ENCODE measurements at places on chromosomes 16 and 17.

DNA sequence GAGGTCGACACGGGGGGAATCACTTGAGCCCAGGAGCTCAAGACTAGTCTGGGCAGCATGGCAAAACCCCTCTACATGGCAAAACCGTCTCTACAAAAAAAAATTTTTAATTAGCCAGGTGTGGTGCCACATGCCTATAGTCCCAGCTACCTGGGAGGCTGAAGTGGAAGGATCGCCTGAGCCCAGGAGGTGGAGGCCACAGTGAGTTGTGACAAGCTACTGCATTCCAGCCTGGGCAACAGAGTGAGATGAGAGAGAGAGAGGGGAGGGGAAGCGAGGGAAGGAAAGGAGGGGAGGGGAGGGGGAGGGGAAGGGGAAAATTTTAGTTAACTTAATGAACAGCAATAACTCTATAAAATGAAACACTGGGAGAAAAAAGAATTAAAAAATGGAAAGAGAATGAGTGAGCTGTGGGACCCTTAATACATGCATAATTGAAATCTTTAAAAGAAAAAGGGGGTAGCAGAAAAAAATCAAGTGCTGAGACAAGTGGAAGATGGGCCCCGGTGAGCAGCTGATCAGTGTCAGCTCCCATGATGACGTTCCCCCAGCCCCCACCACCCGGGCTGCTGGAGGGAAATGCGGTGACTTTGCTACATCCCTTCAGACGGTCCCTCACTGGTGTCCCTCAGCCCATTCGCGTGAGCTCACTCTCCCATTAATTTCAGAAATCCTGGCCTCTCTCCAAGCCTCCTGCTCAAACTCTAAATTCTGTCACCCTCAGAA is 2.7 kb downstream of the ASGR2 start:
- no peak for DNase-seq

DNA sequence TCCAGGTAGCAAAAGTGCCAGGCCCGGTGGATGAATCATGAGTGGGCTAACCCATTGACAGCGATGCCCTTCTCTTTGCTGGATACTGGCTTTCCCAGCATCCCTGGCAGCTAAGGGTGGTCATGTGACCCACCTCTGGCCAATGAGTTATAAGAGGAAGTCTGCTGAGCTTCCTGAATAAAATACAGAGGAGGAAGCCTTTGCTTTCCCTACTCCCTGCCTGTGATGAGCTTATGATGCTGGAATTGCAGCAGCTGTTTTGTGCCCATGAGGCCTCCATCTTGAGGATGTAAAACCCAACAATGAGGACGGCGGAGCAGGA is 15.0 kb upstream of the ATP2A3 start:
- no peak for DNase-seq

DNA sequence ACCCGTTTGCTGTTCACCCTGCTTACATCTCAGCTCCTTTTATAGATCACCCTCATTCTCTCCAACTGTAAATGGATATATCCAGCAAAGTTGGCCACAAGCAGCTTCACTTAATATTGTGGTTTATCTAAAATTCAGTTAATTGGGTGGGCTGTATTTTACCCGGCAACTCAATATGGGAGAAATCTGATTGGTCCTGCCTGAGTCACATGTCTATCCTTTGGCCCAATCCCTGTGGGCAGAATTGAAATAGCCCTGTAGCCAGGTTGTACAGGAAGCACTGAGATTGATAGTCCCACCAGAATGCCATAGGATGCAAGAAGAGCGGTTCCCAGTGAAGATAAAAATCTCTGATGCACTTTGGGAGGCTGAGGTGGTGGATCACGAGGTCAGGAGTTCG is 73.2 kb downstream of the AIPL1 start:
- no peak for DNase-seq

GRCh38 chr17:35345926-35346771 is 27.3 kb downstream of the SLFN11 start:
- no peak for DNase-seq

DNA sequence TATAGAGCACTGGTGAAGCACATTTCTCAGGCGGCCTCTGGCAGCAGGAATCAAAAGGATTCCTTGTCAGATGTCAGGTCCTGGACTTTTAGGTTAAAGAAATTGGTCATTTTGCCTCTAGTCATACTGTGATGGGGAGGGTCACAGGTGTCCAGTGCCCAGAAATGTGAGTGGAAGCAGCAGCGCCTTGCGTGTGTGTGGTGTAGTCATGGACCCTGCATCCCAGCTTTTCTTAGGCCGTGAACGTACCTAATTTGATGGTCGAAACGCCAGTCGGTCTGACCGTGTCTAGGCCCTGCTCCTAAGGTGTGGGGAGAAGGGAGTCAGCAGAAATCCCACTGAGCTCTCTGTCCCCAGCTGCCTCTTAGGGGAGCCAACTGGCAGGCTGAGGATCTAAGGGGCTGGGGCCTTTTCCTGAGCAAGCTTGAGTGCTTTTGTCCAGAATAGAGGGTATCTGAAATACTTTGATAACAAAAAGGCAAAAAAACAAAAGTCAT is 32.0 kb downstream of the POLR3E start:
- DNase-seq, result no peak

DNA sequence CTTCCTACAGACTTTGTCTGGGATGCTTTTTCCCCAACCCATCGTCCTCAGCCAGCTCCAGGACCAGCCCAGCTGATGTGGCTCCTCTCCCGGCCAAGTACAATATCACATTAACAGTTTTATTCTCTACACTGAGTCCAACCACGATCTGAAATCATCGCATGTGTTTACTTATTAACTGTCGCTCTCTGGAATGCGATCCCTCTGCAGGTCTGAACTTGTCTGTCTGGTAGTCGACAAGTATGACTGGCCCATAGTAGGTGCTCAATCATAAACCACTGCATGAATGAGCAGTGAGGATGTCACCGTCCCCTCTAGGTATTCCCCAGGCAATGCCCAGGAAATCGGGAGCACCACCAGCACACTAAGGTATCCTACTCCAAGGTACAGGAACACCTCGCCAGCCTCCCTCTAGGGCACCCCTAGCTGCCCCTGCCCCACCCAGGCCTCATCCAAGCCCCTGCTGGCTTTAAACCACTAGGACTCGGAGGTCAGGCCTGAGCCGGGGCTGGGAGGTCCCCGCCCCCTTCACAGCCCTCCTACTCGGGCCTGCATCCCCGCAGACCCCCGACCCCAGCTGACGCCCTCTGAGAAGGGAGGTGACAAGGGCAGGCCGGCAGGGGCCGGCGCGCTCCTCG is 27.7 kb downstream of the RTN4RL1 start:
- DNase-seq, result no peak

DNA sequence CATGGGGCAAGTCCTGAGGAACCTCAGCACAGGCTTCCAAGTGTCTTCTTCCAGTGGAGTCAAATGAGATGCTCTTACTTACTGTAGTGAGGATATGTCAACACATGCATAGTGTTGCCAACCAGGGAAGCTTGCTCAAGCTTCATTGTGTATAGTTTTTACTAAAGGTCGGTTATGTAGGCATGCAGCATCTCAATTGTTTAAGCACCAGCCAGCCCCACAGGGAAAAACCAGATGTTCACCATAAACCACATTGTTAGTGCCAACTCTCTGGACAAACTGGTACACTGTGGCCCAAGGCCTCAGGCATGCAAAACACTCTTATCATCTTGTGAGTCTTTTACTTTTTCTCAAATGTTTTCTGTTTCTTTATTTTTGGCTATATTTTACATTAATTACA is 152.1 kb downstream of the PHKB start:
- no peak for DNase-seq

- DNase-seq, result no peak
Observed at GRCh38 chr16:80081846-80082245, 458.9 kb upstream of the DYNLRB2 start.

GRCh38 chr16:75226550-75227360 is 8.0 kb downstream of the CTRB1 start:
- DNase-seq, result no peak

- no peak for DNase-seq
Observed at GRCh38 chr17:54947396-54947795, 21.1 kb downstream of the COX11 start.

DNA sequence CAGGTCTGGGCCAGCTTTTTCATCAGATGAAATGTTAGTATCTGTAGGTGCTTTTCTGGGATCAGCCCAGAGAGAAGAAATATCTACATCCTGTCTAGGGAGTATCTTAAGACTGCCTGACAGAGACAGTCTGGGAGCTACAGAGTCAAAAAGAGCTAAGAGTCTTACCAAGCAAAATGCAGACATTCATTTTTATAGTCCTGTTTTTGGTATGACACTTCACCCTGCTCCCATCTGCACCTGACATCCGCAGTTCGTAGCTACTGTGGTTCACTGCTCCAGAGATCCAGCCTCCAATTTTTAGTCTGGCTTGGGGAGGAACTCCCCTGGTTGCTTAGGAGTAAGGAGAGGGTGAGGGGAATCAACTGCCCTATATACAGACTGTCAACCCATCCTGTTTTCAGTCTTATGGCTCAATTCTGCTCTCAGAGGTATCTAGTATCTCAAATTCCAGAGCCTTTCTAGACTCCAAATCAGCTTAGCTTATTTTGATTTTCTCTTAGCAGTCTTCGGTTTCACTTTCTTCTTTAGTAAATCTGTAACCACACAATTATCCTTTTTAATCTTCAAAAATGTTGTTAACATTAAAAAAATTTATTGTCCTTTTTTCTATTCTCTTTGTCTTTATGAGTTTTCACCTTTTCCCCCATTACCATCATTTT is 97.8 kb downstream of the TMEM100 start:
- DNase-seq, result no peak

DNA sequence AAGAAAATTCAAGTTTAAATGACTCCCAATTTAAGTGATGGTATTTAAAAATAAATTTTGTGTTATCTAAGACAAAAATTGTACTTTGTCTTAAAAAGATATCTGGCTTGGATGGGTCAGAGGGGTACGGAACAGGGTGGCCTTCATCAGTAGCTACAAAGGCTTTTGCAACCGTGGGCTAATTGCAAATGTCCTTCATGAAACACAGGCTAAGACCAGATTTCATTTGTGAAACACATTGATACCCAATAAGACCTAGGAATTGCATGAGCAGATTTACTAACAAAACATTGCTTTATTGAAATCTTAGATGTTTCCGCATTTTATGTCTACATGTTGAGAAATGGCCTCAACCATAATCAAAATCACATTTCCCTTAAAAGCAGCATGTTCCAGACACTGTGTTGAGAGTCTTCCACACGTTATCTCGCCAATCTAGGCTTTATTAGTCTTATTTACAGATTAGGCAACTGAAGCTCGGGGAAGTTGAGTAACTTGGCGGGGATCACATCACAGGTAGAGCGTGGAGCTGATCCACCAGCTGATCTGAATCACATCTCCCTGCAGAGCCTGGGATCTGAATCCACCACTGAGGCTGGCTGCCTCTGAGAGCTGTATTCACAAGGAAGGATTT is 21.8 kb downstream of the FBXO39 start:
- DNase-seq, result no peak

DNA sequence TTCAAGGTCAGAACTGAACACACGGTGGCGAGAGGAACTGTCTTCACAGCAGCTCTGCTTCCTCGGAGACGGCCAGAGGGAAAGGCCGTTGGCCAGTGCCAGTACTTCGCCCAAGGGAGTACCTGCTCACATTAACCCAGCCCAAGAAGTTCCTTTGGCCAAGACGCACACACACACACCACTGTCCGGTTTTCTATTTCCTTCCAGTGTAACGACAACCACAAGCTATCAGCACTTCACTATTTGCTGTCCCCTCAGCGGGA is 744 bp upstream of the GGNBP2 start:
- no peak for DNase-seq

DNA sequence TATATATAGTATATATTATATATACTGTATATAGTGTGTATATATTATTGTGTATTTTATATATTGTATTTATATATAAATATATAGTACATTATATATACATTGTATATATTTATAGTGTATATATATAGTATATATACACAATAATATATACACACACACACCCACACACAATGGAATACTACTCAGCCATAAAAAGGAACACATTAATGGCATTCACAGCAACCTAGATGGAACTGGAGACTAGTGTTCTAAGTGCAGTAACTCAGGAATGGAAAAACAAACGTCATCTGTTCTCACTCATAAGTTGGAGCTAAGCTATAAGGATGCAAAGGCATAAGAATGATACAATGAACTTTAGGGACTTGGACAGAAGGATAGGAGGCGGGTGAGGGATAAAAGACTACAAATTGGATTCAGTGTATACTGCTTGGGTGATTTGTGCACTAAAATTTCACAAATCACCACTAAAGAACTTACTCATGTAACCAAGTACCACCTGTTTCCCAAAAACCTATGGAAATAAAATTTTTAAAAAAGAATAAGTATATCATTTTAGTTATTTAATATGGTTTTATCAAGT is 201.9 kb upstream of the CDH11 start:
- DNase-seq, result no peak

GRCh38 chr17:34182036-34182803 is 72.9 kb upstream of the CCL2 start:
- DNase-seq, result no peak

DNA sequence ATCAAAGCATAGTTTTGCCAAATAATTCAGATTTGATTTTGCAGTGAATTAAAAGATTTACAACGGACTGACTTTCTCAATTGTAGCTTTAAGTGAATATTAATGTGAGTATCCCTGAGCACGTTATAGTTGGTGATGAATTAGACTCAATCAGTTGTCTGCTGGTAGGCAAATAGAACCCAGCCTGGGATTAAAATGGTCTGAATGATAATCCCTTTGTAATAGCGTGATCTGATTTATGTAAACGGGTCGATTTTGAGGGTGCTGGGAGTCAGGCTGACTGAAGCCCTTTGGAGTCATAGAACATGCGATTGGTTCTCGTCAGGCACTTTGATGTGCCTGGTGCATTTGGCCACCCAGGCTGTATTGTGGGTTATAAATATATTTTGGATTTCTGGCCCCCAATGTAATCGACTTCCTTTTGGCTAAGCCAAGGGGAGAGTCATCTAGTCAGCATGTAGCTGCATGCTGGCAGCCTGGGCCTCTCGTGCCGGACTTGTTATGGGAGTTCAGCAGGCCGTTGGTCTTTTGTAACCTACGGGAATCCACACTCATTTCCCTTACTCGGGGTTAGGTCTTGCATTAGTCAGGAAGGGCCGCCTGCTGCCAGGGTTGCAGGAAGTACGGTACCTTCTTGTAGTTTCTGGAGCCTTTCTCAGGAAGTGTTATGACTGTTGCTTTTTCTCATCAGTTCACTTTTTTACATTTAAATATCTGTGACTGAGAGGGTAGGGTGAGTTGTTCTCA is 5.4 kb downstream of the PGS1 start:
- DNase-seq, result no peak

GRCh38 chr16:85386467-85387170 is 226.5 kb upstream of the GSE1 start:
- DNase-seq, result no peak

- DNase-seq, result no peak
Observed at GRCh38 chr17:66813296-66813695, 21.6 kb upstream of the CACNG5 start.

GRCh38 chr16:81164958-81165357 is 68.8 kb upstream of the GCSH start:
- DNase-seq, result no peak

DNA sequence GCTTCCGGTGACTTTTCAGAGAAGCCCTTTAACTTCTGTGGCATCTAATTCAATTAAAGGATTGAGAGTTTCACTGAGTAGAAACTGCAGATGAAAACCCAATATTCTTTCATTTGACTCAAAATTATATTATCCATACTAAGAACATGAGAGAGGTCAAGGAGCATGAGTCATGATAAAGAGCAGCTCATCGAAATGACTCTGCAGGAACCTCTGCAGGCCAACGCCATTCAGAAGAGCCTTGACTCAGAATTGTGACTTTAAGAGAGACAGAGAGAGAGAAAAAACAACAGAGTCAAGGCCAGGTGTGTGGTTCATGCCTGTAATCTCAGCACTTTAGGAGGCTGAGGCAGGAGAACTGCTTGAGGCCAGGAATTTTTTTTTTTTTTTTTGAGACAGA is 417.2 kb upstream of the XYLT1 start:
- DNase-seq, result no peak
